ENCODE measurements at places on chromosomes 11 and 22.

DNA sequence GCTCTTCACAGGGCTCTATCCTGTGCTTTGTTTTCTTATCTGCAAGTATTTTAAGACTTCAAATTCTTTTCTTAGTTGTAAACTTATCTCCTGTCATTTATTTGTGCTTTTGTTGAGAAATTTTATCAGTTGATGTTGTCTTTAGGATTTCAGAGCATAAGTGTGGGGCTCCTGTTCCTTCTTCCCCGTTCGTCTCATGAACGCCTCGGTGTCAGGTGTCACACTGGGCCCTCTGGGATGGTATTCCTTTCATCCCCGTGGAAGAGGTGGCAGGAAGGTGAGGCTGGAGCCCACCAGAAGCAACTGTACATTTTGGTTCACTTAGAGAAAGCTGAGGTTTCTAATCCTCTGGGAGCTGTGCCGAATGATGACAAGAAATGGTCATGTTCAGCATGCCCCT is 17.9 kb downstream of the NADSYN1 start:
- no peak for DNase-seq

DNA sequence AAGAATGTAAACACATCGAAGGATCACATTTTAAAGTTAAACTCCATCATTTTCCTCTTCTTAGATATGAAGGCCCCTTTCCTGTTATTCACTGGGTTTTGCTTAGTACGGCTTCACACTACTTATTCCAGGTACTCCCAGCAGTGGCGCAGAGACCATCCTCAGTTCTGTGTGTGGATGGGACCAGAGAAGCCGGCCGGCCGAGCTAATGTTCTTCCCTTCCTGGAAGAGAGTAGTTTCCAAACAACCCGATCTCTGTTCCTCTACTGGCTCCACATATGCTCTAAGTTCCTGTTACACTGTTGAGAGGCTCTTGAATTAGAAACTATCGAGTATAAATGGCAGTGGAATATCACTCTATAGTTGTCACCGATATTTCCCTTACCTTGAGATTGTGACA is 684 bp upstream of the NFRKB start:
- DNase-seq = no peak

GRCh38 chr22:37419969-37420685 is 7.2 kb downstream of the ELFN2 start:
- no peak for DNase-seq

DNA sequence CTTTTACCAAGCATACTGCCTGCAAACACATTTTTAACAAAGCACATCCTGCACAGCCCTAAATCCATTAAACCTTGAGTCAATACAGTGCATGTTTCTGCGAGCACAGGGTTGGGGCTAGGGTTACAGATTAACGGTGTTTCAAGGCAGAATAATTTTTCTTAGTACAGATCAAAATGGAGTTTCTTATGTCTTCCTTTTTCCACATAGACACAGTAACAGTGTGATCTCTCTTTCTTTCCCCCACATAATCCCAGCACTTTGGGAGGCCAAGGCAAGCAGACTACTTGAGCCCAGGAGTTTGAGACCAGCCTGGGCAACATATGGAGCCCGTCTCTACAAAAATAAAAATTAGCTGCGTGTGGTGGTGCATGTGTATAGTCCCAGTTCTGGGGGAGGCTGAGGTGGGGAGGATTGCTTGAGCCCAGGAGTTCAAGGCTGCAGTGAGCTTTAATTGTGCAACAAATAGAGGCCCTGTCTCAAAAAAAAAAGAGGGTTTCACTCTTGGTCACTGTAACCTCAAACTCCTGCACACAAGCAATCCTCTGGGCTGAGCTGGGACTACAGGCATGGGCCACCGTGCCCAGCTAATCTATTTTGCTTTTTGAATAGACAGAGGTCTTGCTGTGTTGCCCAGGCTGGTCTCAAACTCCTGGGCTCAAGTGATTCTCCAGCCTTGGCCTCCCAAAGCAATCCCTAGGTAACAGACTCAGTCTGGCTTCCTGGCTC is 19.7 kb upstream of the SLC3A2 start:
- DNase-seq = no peak

DNA sequence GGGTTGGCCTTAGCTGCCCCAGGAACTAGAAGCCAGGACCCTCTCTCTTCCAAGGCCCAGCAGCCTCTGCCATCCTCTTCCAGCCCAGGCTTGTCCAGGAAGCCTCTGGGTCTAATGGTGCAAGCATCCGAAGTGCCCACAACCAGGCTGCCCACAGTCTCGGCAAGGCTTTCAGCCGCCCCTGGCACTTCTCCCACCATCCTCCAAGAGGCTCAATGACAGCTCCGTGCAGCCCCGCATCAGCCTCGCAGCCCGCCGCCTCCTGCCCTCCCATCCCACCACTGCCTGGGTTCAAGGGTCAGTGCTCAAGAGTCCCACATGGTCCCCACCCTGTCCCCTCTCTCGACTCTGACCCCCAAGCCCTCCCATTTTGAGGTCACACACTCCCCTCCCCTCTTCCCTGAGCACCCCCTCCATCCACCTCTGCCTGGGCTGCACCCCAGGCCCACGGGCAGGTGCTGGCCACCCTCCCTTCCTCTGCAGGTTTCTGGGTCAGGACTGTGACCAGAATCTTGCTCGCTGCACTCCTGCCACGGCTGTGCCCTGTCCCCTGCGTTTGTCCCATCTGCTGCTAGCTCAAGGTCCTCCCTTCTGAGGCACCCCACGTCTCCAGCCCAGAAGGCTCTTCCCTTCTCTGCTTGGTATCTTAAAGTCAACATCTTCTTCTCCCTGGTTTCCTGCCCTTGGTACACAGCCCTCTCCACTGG is 17.2 kb downstream of the IFITM10 start:
- DNase-seq = no peak

- DNase-seq = no peak
These were observed 5.8 kb upstream of the RPS6KA4 start for GRCh38 chr11:64352995-64353714.

DNA sequence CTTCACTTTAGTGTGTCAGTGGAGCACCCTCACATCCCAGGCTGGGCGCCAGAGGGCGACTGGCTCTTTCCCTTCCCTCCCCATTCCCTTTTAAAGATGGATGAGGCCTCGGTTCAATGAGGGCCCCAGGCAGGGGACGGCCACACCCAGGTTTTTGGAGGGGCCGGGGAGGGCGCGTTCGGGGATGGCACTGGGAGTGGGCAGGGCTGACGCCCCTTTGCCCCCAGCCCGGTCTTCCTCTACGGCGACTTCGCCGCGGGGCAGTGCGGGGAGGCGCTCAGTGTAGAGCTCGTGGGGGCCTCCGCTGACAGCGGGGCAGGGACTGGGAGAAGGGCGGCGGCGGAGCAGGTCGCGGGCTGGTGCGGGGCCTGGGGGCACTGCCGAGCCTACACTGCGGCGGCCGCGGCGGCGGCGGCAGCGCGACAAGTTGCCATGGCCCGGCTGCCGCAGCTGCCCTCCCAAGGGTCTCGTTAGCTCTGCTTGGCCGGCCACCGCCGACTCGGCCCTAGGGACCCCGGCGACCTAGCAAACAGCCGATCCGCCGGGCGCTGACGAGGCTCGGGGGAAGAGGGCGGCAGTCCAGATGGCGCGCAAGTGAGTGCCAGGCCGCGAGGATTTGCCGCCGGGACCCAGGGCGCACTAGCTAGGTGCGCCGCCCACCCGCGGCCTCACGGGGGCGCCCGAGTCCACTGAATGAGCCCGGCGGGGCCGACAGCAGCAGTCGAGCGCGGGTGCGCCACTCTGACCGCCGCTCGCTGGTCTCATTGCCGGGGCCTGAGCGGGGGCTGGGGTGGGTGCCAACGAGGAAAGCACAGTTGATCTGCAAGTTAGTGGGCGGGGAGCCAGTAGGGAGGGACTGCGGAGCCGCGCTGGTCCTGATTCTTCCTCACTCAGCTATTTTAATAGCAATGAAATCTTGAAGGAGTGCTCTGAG is 92.7 kb downstream of the RRM1 start:
- DNase-seq = peak; percentile 80

- peak; percentile 31 for DNase-seq
These were observed 13.8 kb upstream of the SLC39A13 start for GRCh38 chr11:47394322-47395222.

DNA sequence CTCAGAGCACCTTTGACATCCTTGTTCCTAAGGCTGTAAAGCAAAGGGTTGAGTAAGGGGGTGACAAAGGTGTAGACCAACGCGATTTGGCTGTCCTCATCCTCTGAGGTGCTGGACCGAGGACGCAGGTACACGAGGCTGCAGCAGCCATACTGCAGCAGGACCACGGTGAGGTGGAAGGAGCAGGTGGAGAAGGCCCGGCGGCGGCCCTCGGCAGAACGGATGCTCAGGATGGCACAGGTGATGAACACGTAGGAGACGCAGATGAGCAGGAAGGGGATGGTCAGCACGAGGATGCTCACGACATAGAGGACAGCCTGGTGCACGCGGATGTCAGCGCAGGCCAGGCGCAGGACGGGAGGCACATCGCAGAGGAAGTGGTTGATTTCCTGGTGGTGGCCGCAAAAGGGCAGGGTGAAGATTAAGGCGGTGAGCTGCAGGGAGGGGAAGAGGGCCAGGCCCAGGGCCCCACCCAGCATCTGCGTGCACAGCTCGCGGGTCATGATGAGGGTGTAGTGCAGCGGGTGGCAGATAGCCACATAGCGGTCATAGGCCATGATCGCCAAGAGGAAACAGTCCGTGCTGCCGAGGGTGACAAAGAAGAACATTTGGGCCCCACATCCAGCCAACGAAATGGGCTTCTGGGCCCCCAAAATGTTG is 632 bp downstream of the OR10Q1 start:
- no peak for DNase-seq

DNA sequence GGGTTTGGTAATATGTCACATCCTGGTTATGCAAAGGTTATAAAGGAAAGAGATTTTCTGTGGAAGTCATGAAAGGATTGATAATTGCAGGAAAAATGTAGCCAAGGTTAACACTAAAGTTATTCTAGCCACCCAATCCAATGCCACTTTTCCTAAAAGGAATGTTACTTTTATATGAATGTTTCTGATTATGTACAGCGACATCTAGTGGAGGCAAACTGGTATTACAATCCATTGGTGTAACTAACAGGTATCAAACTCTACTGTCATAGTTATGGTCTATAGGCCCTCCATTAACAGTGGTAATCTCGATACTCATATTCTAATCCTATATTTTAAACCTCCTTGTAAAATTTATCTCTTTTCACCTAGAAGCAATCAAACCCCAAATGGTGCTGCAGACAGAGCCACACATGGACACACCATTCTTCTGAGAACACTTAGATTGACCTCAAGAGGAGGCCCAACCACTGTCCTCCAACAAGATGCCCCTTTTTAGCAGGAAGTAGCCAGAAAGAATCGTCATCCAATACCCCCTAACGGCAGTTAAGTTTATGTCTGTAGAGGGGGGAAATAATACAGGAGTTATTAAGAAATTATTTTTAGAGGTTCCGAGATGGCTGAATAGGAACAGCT is 74.9 kb upstream of the RAG2 start:
- DNase-seq = no peak

- DNase-seq = no peak
These were observed 25.1 kb upstream of the TIMP3 start for GRCh38 chr22:32776397-32776796.

DNA sequence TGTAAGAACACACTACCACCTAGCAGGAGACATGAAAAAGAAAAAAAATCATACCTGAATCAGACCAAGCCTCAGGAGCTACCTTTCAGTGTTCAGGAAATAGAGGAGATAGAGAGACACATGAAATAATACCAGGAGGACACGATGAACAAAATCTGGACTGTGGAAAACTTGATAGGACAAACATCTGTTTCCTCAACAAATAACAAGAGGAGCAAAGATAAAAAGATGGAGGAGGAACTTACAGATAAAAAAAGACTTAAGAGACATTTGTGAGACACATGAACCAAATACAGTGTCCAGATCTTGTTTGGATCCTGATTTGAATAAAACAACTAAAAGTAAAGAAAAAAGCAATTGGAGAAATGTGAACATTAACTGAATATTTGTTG is 12.4 kb upstream of the KCNE3 start:
- no peak for DNase-seq

DNA sequence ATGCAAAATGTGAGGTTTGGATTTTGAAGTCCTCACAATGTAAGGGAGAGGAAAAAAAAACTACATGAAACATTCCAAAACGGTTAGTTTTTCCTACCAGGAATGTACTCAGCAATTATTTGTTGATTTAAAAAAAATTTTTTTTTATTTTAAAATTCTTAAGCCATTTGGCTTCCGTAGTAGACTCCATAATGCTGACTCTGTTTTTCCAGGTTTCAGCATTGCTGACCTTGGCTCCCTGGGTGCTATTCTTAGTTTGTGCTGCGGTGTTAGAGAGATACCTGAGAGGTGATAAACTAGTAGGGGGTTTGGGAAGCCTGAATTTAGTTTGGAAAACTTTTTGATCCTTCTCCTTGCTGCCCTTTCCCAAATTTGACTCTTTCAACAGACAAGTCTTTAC is 10.6 kb downstream of the STT3A start:
- DNase-seq = no peak

DNA sequence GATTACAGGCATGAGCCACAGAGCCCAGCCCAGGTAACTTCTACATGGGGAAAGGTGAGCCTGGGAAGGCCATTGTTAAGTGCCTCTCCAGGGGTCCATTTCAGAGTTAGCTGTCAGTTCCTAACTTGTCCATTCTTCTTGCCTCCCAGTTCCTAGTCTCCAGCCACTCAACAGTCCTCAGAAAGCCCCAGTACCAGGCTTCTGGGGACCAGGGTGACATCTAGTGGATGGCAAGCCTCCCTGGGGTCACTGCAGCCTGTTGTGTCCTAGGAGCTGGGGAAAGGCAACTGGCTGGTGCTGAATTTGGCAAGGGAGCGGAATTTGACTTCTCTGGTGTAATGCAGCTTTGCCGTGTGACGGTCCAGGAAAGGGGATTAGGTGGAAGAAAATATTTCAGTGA is 2.1 kb downstream of the LGALS12 start:
- DNase-seq = no peak

DNA sequence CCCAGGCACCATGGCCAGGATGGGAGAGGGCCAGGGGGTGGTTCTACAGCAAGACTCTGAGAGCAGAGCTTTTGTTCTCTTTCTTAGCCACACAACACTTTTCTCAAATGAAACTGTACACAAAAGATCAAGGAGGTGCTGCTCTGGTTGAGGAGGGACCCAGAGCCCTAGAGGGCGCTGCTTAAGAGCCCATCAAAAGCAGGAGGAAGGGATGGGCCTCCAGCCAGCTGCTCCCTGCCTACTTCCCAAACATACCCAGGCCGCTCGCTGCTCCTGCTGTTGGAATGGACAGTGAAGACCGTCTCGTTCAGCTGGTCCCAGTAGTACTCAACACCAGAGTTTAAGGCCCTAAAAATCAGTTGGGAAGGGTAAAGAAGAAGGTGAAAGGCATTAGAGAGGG is 18.4 kb upstream of the CHRM4 start:
- DNase-seq = no peak

GRCh38 chr22:29886596-29886995 is 3.6 kb downstream of the MTMR3 start:
- DNase-seq = no peak

DNA sequence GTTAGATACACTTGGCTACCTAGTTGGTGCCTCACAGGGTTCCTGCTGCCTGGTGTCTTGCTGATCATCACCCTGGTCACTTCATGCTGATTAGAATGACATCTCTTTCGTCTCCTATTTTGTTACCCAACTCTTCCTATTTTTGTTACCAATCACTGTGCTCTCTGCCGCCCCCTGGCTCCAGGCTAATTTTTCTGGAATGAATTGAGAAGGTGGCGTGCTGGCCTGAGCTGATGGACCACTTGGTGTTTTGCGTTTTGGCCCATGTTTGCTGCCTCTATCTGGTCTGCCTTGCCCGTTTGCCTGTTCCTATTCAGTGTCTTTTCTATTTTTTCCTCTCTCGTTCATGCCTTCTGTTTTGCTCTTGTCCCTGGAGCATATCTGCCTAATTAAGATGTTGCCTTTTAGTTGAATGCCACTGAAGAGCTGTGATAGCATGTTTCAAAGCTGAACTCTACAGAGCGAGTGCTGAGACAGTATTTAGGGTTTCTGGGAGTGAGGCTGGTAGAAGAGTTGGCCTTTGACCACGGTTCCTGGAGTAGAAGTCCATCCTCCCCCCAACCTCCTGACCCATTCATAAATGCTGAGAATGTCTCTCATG is 5.9 kb upstream of the ATF4 start:
- DNase-seq = peak; percentile 44

All from T-helper 9 cell (primary cell).